ENCODE measurements at places on chromosomes 12 and 14. TPM values are rescaled to one million over a fixed set of nuclear protein-coding genes. Genes with fewer than 3 reads are reported as not detected.

The DPF3 gene
- 13.5 TPM for polyA plus RNA-seq

The A2ML1 gene
- polyA plus RNA-seq = 0.07 TPM

The BCL11B gene
- 0.04 TPM for polyA plus RNA-seq

The INHBC gene
- not detected for polyA plus RNA-seq

The LIN7A gene
- 7.5 TPM for polyA plus RNA-seq

The TDRD9 gene
- polyA plus RNA-seq = 1.7 TPM

The ERP29 gene
- 58.1 TPM for polyA plus RNA-seq

Data from heart left ventricle (tissue), 16 donors.